Naive thymus-derived CD4-positive, alpha-beta T cell (primary cell): ENCODE measurements at places on chromosomes 5 and 9. TPM values are rescaled to one million over a fixed set of nuclear protein-coding genes. Genes with fewer than 3 reads are reported as not detected.

GRCh38 chr5:118379470-118379869, 608.9 kb downstream of the DTWD2 start:
- DNase-seq, result no peak

DNA sequence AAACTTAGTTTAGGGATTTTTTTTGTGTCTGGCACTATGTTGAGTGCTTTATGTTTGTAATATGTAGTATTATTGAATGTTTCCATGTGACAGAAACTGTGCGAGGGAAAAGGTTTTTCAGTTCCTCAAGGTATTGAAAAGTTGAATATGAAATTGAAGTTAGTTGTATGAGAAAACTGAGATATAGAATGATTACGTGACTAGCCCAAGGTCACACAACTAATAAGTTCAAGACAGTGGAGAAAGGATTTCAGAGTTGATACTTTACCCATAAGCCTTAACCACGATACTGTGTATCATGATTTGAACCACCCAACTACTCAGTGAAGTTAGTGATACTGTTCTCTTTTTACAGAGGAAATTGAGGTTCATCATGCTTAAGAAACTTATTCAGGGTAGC, 5.7 kb downstream of the NIPBL start:
- no peak for DNase-seq

- DNase-seq, result no peak
Observed at GRCh38 chr9:101265261-101265660, 119.5 kb downstream of the BAAT start.

- no peak for DNase-seq
Observed at GRCh38 chr9:110444911-110445310, 107.2 kb upstream of the TXNDC8 start.

Gene MORN5
- total RNA-seq, result not detected in 2 replicates

Gene TRMT10B
- total RNA-seq, result 17.5 and 19.0 TPM in 2 replicates

Gene CBY3
- total RNA-seq, result not detected
